ENCODE measurements at places on chromosomes 5 and 9.

GRCh38 chr5:14718778-14719177 lies 54.3 kb downstream of the OTULIN start:
- DNase-seq = no peak

GRCh38 chr5:33883482-33883881 lies 8.3 kb downstream of the ADAMTS12 start:
- DNase-seq = no peak

- no peak for DNase-seq
Measured at GRCh38 chr5:141879941-141880738, 1.9 kb upstream of the PCDH1 start.

- no peak for DNase-seq
Measured at GRCh38 chr9:122546196-122546595, 6.7 kb upstream of the OR1N2 start.

GRCh38 chr9:123432331-123433236 lies 76.6 kb downstream of the CRB2 start:
- DNase-seq = no peak

DNA sequence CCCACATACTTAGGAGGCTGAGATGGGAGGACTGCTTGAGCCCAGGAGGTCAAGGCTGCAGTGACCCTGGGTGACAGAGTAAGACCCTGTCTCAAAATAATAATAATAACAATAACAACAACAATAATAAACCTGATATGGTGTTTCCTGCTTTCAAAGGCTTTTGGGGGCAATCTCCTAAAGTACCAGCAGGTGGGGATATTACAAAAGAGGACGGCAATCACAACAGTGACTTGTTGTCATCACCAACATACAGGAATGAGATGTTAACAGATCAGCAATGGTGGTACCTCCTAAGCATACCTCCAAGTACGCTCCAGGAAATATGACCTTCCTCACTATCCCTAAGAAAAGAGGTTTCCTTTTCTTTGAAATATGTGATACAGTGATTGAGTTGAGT lies 91.1 kb upstream of the RNF180 start:
- no peak for DNase-seq

DNA sequence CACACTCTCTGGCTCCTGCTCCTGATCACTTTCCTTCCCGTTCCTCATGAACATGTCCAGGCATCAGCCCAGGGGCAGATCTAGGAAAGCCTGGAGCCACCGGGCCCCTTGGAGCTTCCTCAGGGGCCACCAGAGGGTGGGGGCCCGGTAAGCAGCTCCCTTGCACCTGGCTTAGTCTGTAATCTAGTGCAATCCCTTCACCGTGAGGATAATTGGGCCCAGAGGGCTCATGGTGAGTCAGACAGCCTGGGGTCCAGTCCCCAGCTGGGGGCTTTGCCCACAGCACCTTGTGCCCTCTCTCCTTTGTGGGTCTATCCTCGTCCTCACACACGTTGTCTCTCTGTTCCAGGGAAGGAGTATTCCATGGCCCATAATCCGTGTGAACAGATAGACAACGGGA lies 10.4 kb upstream of the ALDH1B1 start:
- DNase-seq = no peak

GRCh38 chr9:126902210-126902609 lies 12.4 kb upstream of the RALGPS1 start:
- no peak for DNase-seq

GRCh38 chr5:61028382-61028781 lies 83.4 kb downstream of the NDUFAF2 start:
- DNase-seq = no peak

GRCh38 chr5:178234121-178234749 lies 1.6 kb upstream of the PHYKPL start:
- no peak for DNase-seq

GRCh38 chr9:69762527-69762926 lies 2.7 kb upstream of the PTAR1 start:
- no peak for DNase-seq

- no peak for DNase-seq
Measured at GRCh38 chr9:125608489-125609224, 98.4 kb downstream of the MAPKAP1 start.

DNA sequence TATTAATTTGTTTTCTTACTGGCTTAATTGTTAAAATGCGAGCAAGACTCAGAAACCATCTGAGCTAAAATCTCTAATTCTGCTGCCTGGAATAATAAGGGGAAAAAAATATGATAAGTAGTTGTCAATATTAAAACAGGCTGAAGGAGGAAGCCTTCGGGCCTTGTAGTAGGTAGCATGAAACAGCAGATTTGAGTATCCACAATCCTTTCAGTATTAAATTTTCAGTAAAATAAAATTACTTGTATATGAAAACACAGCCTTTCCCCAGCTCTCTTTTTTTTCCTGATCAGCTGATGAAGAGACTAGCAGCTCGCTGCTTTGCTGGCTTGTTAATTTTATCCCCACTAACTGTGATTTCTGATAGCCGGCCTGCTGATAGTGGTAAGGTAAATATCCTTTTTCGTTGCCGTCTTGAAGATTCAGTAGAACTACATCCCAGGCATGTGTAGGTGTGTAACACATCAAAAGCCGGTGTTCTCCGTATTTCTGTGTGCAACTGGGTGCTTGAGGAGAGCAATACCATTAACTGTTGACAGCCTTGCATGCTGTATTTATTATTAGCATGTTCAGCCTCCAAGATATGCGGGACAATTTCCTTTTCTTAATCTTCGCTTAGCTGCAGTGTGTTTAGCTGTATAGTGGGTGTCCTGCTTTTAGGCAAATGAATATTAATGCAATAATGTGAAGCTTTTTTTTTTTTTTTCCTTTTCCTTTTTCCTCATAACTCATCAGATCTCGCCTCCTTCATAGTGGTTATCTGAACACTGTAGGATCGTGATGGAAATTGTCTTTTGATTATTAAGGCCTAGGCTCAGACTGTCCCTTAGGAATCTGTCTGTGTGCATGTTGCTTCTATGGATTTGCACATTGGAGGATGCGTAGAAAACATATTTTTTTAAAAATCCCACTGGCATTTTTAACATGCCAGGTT lies 144.6 kb downstream of the SMARCA2 start:
- DNase-seq = no peak

DNA sequence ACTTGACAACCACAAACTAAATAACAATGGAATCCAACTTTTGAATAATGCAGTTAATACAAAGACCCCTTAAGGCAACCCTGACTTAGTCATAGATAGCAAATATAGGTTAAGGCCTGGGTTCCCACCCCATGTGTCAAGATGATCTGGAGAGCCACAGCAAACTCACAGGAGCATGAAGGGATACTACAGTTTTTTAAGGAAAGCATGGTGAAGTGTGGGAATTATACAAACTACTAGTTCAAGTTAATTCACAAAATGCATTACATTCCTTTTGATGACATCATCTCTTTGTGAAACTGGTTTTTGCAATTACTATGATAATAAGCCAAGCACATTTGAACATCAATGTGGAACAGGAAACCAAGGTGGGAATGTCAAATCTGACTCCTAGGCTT lies 50.6 kb downstream of the LHFPL2 start:
- no peak for DNase-seq

DNA sequence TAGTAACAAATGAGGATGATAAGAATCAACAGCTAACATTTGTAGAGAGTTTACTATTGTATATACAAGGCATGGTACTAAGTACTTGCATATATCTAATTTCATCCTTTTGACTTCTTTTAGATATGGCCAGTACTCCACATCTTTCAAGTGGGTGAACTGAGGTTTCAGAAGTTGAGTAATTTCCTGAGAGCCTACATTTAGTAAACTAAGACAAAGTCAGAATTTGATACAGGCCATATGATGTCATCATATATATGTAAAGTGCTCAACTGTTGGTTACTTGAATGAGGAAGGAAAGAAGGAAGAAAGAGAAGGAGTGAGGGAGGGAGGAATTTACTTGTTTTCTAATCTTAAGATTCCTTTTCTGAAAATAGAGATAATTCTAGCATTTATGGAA lies 52.8 kb downstream of the GRIA1 start:
- no peak for DNase-seq

DNA sequence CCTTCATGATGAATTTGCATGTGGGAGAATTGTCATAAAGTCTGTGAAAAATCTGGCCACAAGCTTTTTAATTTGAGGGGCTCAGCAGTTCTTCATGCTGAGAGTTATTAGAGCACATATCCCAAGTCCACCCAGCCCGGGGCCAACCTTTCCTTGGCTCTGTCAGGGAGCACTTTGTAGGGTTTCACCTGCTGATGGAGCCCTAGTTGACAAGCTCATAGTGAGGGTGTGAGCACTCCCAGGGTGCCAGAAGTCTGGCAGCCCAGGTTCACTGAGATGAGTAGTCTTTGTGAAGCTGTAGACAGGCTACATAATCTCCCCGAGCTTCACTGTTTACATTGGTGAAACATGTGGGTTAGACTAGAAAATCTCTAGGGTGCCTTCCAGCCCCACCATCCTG lies 97.2 kb upstream of the NREP start:
- no peak for DNase-seq

DNA sequence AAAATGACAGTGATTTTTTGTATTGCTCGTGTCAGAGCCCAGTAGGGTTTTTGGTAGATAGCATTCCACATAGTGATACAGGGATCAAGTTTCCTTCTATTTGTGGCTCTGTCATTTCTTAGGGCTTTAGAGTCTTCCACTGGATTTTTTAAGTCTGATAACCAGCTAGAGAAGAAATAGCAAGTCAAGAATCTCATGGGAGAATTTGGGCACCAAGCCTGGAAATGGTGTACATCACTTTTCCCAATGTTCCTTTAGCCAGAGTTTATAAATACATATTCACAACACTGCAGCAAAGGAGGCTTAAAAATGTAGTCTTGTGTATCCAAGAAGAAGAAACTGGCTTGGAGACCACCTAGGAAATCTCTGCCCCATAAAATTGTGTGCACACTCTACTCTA lies 647.1 kb upstream of the KLF4 start:
- DNase-seq = no peak

GRCh38 chr9:79673614-79674013 lies 101.8 kb downstream of the TLE4 start:
- DNase-seq = no peak

- DNase-seq = no peak
Measured at GRCh38 chr9:21402386-21403251, 6.3 kb upstream of the IFNA8 start.

DNA sequence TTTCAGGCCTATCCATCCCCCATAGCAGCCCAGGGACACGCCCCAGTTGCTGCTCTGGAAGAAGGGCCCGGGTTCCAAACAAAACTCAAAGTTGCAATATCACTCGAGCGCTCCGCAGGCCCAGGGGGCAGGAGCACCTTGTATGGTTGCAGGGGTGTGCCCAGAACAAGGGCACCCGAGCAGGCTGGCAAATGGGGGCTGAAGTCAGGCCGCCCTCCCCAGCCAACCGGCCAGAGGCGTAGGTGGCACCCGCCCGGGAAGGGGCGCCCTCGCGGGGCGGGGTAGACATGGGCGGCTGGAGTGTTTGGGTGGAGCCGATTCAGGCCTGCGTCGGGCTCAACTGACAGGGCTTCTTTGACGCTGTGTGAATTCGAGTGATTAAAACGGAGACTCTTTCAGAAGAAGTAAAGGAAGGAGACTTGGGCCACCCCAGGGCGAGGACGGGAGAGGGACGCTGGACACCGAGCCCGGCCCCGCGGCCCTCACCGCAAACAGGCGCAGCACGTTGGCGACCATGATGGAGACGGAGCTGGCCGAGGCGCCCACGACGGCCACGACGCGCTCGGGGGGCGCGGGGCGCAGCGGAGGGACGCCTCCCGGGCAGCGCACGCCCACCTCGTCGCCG lies 1.1 kb downstream of the GRM6 start:
- DNase-seq = no peak

DNA sequence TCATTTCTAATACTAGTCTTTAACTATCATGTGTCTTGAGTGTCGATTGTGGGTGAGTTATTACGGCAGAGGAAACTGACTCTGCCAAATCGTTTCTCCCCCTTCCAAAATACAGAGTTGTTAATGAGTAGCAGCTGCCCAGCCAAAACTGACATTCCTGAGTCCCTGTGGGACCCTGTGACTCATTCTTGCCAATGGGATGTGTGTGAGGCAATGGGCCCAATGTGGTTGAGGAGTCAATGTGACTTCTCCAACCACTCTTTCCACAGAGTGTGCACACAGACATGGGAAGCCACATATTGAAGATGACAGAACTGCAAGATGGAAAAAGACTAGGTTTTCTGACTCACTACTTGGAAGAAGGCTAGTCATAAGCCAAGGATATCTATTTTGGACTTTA lies 434.7 kb downstream of the DTWD2 start:
- DNase-seq = no peak

- DNase-seq = no peak
Measured at GRCh38 chr5:160496334-160496733, 74.7 kb downstream of the PTTG1 start.

GRCh38 chr9:82680179-82680935 lies 382.6 kb downstream of the RASEF start:
- DNase-seq = no peak

Measured in stimulated activated CD8-positive, alpha-beta memory T cell treated with anti-CD3 and anti-CD28 coated beads, Interleukin-15, amount 100 ng/mL, for 48 hours (primary cell).